ENCODE measurements at places on chromosomes 7 and 10.

DNA sequence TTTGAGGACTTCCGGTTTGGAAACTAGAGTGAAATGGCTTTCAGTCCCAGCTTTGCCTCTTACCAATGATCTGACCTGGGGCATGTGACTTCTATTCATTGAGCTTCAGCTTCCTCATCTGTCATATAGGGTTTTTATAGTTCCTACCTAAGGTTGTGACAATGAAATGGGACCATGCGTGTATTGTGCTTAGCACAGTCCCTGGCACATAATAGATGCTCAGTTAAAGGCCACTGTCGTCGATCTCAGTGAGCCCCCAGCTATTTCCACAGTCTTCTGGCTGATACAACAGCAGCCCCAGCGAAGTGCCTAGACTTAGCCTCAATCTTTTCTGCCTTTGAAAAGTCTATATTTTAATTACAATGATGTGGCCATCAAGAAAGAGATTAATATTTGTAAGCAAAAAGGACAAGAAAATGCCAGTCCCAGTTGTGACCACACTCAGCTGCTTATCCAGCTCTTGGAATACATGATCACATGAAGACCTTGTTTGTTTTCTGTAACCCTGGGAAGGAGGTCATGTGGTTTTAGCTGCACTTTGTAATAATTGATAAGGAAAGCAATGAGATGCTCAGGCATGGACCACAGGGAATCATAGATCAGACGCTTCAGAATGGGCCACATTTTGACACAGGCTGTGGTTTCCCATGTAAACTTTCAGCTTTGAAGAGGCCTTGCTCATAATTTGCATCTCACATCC lies 44.6 kb downstream of the VWA2 start:
- peak; percentile 20 for DNase-seq

- peak; percentile 37 for DNase-seq
Measured at GRCh38 chr7:130733931-130734814, at the start of gene KLF14. KLF14 (minus strand) TSS chr7:130734207; CDS start chr7:130734033, 174 bp downstream.

DNA sequence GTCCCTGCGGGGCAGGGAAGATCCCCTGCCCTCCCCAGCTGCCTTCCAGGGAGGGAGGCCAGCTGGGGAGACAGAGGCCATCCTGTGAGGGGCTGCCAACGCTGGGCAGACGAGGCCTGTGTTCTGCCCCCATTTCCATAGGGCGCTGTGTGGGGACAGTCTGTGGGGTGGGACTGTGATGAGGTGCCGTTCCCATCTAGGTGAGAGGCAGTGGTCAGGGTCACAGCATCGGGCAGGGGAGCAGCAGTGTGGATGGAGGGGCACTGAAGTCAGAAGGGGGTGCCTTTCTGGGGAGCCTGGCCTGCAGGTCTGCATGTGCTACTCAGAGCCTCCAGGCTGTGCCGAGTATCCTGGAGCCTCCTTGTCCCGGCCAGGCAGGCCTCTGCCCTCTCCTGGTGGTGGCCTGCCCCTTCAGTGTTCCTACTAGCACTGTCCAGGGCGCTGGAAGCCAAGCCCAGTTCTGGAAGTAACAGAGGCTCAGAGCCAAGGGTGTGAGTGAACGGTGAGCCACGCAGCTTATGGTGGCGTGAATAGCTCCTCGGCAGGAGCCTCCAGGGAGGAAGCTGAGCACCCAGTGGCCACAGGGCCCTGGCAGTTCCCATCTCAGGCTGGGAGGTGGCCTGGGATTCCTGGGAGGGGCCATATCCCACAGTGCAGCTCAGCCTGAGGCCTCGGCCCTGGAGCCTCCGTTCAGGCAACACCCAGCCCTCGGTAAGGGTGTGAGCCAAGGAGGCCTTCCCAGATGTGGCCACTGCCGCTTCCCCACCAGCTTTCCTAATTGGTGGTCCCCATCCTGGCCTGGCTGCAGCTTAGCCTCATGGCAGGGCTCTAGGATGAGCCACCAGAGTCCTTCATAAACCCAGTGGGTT lies 23.3 kb upstream of the CSGALNACT2 start:
- DNase-seq: no peak

DNA sequence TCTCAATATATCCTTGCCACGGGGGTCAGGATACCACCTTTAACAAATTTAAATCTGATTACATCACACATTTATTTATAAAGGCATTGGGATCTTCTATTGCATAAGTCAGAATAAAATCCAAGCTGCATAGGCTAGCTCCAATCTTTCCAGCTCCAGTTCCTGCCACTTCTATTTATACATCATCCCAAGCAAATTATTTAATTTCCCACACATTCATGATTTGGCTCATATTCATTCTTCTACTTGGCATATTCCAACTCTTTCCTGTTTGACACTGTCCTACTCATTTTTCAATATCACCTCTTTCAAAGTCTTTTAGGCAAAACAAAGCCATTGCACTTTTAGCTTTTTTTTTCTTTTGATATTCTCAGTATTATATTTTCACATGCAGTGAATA lies 579.0 kb upstream of the FZD8 start:
- no peak for DNase-seq

GRCh38 chr10:32337350-32337749 lies 9.6 kb downstream of the EPC1 start:
- DNase-seq: no peak

DNA sequence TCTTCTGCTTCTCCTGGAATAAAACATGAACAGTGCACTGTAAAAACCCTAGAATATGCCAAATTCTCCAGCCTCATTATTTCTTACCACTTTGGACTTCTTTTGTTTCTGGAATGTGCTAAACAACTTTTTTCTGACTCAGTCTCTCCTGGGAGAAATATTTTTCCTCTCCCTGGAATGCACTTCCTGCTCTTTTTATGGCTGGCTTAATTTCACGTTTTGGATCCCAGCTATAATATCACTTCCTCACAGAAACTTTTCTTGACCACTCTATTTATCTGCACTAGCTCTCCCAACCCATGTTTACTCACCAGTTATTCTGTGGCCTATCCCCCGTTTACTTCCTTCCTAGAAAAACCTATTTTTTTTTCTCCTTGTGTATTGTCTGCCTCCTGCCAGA lies 26.7 kb downstream of the ABCB5 start:
- DNase-seq: peak; percentile 6

GRCh38 chr7:81816312-81816711 lies 46.5 kb upstream of the HGF start:
- DNase-seq: peak; percentile 25

GRCh38 chr10:91040343-91040742 lies 119.5 kb upstream of the ANKRD1 start:
- no peak for DNase-seq
